ENCODE measurements at places on chromosomes 16 and 17. TPM values are rescaled to one million over a fixed set of nuclear protein-coding genes. Genes with fewer than 3 reads are reported as not detected.

GRCh38 chr17:56217921-56218320, 64.6 kb downstream of the ANKFN1 start:
- no peak overlapping the region for H3K27ac ChIP-seq
- H3K27me3 ChIP-seq: no peaks in the 10 kb centered on the region
- no peaks in the 10 kb centered on the region for H3K4me1 ChIP-seq
- DNase-seq: no peak
- H3K4me3 ChIP-seq: no peak overlapping the region

The SYCE1L gene
- total RNA-seq: not detected

The C17orf78 gene
- 105 TPM for total RNA-seq

The CMTM2 gene
- total RNA-seq: not detected

- no peak overlapping the region for H3K4me3 ChIP-seq
- no peak overlapping the region for H3K27ac ChIP-seq
- DNase-seq: peak; percentile 81
- H3K4me1 ChIP-seq: peaks cover 10% of the 10 kb centered on the region
Measured at GRCh38 chr17:42101513-42102292, 3.4 kb upstream of the ZNF385C start.

- no peaks in the 10 kb centered on the region for H3K4me1 ChIP-seq
- no peak for DNase-seq
- no peaks in the 10 kb centered on the region for H3K27me3 ChIP-seq
- no peaks in the 10 kb centered on the region for H3K36me3 ChIP-seq
Measured at GRCh38 chr16:3696425-3697218, 20.7 kb downstream of the TRAP1 start.

The CACNG4 gene
- total RNA-seq: not detected

GRCh38 chr17:43641416-43641815, 20.3 kb downstream of the MEOX1 start:
- no peak overlapping the region for H3K27ac ChIP-seq
- no peaks in the 10 kb centered on the region for H3K27me3 ChIP-seq
- DNase-seq: no peak
- H3K4me3 ChIP-seq: no peak overlapping the region
- no peaks in the 10 kb centered on the region for H3K4me1 ChIP-seq

GRCh38 chr17:15236281-15237105, 28.6 kb downstream of the PMP22 start:
- H3K36me3 ChIP-seq: peaks cover 3% of the 10 kb centered on the region
- no peaks in the 10 kb centered on the region for H3K4me1 ChIP-seq
- no peak for DNase-seq
- no peak overlapping the region for H3K4me3 ChIP-seq
- H3K27me3 ChIP-seq: no peaks in the 10 kb centered on the region

- no peak overlapping the region for H3K27ac ChIP-seq
- no peak for DNase-seq
- H3K27me3 ChIP-seq: no peaks in the 10 kb centered on the region
Measured at GRCh38 chr16:46896314-46896968, 12.3 kb downstream of the GPT2 start.

DNA sequence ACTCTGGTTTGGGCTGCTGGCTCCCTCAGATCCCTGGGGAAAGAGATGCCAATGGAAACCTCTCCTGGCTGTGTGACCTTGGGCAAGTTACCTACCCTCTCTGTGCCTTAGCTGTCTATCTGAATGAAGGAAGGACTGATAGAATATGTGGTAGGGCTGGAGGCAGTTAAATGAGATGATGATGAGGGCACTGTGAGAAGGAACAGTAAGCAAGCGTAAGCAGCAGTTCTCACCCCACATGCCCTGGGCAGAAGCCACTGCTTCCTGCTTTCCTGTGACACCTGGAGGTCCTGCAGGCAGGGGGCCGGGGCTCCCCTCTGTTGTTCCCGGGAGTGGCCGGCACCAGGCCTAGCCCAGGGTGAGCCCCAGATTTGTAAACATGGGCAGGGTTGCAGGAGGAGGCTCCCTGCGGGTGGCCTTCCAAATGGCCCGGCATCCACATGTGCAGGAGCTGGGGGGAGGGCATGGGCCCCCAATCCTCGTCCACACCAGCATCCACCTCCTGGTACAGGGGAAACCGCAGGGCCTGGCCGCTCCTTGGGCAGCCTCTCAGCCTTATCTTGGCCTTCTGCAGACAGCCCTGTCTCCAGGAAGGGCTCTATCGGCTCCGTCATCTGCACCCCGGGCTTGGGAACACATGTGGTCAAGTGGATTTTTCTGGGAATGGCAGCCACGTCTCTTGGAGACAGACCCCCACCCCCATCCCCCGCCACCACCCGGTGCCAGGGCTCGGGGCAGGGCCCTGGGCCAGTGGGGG, 235.6 kb upstream of the GSE1 start:
- no peak for DNase-seq
- no peaks in the 10 kb centered on the region for H3K36me3 ChIP-seq
- H3K4me1 ChIP-seq: peaks cover 44% of the 10 kb centered on the region
- no peaks in the 10 kb centered on the region for H3K27me3 ChIP-seq

The FLII gene
- 311 TPM for total RNA-seq

The ZNF385C gene
- not detected for total RNA-seq

DNA sequence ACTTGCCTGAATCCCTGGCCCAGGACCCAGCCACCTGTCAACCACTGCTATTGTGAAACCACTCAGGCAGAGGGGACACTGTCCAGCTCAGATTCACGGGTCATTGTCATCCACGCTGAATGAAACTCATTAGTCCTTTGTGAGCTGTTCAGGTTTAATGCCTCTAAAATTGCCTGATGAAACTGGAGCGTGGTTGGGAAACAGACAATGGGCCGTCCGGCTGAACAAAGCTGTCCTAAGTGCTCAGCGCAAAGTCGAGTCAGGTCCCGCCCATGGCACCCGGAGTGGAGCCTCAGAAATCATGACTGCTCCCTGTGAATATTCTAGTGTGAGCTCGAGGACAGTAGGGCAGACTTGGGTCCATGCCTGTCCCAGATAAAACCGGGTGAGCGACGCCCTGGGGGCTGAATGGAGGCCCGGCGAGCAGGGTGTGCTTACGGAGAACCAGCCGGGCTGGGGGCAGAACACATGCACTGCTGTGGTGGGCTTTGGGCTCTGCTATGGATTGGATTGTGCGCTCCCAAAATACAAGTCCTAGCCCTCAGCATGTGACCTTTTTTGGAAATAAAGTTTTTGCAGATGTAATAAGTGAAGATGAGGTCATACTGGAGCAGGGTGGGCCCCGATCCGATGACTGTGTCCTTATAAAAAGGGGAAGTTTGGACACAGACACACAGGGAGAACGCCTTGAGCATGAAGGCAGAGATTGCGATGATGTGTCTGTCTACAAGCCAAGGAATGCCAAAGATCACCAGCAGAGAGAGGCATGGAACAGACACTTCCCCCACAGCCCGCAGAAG, 12.9 kb upstream of the CMIP start:
- no peaks in the 10 kb centered on the region for H3K4me1 ChIP-seq
- H3K27ac ChIP-seq: no peak overlapping the region
- no peaks in the 10 kb centered on the region for H3K27me3 ChIP-seq
- DNase-seq: no peak

GRCh38 chr17:31695456-31696090, 163.5 kb downstream of the COPRS start:
- peaks cover 10% of the 10 kb centered on the region for H3K4me1 ChIP-seq
- no peaks in the 10 kb centered on the region for H3K27me3 ChIP-seq
- no peak overlapping the region for H3K4me3 ChIP-seq
- no peaks in the 10 kb centered on the region for H3K36me3 ChIP-seq

GRCh38 chr17:50661348-50661747, 26.7 kb downstream of the ABCC3 start:
- H3K27me3 ChIP-seq: no peaks in the 10 kb centered on the region
- no peak overlapping the region for H3K4me3 ChIP-seq
- no peak for DNase-seq
- H3K36me3 ChIP-seq: no peaks in the 10 kb centered on the region
- peaks cover 54% of the 10 kb centered on the region for H3K4me1 ChIP-seq

DNA sequence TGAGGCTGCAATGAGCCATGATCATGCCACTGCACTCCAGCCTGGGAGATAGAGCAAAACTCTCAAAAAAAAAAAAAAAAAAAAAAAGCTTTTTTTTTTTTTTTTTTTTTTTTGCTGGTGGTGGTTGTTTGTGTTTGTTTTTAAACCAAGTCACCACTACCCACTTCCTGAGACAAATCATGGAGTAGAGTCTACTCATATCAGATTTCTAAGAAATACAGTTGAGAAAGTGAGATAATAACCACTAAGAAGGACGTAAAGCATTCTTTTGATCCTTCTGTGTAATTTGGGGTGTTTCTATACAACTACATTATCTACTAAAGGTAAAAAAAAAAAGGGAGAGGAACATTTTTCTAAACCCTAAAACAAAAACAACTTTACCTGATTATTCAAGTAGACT, 38.0 kb downstream of the AXIN2 start:
- no peak for DNase-seq
- H3K27ac ChIP-seq: no peak overlapping the region
- peaks cover 4% of the 10 kb centered on the region for H3K4me1 ChIP-seq
- no peaks in the 10 kb centered on the region for H3K27me3 ChIP-seq
- no peaks in the 10 kb centered on the region for H3K36me3 ChIP-seq

The KRTAP4-12 gene
- not detected for total RNA-seq

The C17orf107 gene
- 2.1 TPM for total RNA-seq

The SLC16A6 gene
- 1.7 TPM for total RNA-seq

- H3K4me1 ChIP-seq: no peaks in the 10 kb centered on the region
- no peaks in the 10 kb centered on the region for H3K27me3 ChIP-seq
- H3K4me3 ChIP-seq: no peak overlapping the region
Measured at GRCh38 chr16:56779906-56780305, 50.0 kb downstream of the NUP93 start.

All from Peyer's patch (tissue), 4 donors.